Activated effector memory CD4-positive, alpha-beta T cell treated with Interleukin-2 at 50 U/mL for 16 hours (primary cell): ENCODE measurements at places on chromosomes 6 and 20.

- DNase-seq = no peak
Observed at GRCh38 chr20:53964067-53964466, 106.3 kb downstream of the BCAS1 start.

DNA sequence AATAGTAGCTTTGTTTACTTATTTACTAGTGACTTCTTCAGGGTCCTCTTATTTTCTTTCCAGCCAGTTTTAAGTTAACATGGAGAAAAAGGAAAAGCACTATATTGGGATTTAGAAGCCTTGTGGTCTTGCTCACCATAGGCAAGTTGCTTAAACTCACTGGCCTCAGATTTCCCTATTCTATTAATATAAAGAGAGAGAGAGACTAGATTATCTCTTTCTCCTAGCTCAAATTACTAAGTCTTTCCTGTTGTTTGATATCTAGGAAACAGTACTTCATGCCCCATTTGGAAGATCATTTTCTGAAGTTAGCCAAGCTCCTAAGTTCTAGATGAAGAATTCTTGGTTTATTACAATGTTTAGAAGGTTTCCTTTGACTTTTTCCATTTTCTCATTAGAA is 32.5 kb downstream of the CTNNBL1 start:
- no peak for DNase-seq

DNA sequence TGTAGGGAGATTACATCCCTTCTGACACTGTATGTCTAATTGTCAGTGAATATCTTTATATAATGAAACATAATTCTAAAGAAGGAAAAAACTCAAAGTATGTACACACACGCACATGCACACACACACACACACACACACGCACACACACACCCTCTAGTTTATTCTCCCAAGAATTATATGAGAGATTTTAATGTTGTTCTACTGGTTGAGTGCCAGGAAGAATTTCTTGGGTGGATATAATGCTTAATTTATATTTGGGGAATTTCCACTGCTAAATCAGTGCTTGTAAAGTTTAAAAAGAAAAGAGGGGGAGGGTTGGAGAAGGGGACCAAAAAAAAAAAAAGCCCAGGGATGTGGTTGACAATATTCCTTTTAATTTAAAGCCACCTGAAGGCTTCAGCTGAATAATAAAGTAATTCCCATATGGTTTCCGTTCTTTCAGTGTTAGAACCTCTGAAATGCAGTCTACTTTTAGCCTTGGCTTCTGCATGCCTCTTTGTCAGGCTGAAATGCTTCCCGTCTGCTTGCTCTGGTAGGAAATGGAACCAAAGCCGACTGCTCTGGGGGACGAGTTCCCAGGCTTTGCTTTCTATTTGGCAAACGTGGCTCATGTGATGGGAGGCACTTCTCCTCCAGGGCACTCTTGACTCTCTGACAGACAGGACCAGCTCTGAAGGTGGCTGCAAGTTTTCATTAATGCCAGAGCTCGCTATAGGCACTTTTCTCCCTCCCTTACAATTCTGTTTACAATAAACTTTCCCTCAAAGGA is 225.4 kb downstream of the PRL start:
- no peak for DNase-seq

DNA sequence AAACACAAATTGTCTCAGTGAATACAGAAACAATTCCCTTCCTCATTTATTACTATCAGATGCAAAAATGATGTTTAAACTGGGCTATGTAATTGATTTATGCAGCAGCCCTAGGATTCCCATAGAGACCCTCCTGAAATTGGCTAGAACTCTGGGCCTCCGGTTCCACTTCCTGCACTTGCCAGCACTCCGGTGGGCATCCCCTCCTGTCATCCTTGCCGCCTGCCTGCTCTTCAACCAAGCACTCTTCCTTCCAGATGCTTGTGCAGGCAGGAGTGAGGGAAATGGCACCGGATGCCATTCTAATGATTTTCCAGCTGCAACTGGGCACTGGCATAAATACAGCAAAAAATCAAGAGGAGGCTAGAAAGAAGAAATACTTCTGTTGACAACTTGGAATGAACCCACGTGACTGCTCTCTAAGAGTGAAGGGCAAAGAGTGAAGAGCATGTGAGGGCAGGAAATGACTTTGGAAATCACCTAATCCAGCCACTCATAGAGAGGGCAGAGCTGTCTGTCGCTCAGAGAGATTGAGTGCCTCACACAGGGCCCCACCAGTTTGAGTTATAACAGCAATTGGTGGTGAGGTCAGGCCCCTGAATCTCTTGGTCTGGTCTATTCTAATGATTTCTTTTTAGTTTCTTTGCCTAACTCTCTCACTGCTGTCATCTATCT is 3.7 kb upstream of the NEDD9 start:
- DNase-seq = peak; percentile 17

GRCh38 chr20:23410916-23411695 is 10.2 kb downstream of the NAPB start:
- DNase-seq = no peak

DNA sequence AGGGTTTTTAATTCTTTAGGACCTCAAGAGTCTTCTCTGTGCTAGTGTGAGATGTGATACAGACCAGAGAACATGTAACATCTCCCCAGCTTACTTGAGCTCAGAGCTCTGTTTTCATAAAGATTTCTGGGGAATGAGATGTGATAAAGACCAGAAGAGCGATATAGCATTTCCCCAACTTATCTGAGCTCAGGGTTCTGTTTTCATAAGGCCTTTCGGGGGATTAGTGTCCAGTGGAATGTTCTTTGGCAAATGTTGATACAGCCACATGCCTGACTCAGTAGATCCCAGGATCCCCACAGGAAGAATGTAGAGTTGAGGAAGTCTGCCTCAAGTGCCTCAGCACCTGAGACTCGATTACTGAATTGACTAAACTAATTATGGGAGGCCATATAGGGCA is 18.7 kb upstream of the TOP1 start:
- no peak for DNase-seq

GRCh38 chr6:108958900-108959770 is 110.9 kb downstream of the ARMC2 start:
- no peak for DNase-seq

DNA sequence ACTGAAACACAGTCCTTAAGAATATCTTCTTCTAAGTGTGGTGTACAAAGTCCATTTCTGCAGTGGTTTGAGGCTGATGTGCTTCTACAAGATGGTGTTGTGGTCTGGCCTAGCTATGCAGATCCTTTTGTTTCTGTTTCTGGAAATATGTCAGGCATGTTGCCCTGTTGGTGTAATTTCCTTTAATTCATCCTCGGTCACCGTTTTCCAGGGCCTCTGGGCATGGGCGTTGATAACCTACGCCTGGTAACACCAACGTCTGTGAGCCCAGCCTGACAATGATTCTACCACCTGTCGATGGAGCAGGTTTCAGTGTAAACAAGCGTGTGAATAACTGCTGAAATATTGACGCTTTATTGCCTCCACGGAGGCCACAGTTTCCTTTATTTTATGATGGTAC is 33.3 kb upstream of the AFDN start:
- no peak for DNase-seq

DNA sequence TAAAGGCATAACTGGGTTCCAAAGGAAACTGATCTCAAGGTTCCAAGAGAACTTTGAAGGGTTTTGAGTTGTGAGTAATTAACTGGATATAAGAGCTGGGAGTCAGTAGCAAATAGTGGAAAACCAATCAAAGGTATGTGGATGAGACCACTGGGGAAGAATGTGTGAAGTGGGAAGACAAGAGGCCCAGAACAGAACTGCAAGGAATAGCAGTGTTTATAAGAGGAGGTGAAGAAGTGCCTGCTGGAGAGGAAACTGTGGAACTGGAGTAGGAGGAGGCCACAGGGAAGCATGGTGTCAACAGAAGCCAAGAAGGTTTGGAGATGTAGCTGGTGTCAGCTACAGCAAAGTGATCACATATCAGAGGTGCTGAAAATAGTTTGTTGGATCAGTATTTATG is 18.7 kb upstream of the HDAC2 start:
- no peak for DNase-seq

DNA sequence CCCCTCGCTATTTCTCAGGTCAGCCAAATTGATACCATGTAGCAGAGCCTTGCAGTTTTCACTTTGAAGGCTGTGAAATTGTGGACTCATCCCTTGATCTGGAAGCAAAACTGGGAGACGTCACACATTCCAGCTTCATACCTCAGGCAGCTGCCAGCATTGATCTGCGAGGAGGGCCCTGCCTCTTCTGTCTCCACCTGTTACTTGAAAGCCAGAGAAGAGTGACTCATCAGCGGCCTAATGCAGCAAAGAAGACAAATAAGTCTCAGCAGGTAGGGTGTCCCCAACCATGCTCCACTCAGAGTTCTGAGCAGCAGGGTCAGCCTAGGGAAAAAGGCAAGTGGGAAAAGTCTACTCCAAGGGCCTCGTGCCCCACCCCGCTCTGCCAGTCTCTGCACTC is 69.4 kb upstream of the BMP2 start:
- no peak for DNase-seq

GRCh38 chr6:4606821-4607704 is 169.1 kb upstream of the CDYL start:
- DNase-seq = no peak

GRCh38 chr20:64155258-64156135 is 8.8 kb upstream of the MYT1 start:
- no peak for DNase-seq

DNA sequence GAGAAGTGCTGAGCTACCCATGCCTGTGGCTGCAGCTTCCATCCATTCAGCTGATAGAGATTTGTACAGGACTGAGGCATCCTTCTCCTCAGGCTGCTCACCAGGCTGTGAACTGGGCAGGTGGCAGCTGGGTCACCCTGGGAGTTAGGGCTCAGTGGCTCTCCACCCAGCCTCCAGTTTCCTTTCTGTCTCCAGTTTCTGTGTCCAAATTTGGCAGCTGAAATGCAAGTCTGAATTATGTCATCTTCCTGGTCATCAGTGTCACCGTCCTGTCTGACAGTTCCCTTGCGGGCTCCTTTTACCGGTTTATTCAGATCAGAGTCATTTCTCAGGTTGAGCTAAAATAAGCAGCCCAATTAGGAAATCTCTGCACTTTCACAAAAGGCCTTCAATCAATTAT is 93.3 kb downstream of the EDN1 start:
- no peak for DNase-seq

DNA sequence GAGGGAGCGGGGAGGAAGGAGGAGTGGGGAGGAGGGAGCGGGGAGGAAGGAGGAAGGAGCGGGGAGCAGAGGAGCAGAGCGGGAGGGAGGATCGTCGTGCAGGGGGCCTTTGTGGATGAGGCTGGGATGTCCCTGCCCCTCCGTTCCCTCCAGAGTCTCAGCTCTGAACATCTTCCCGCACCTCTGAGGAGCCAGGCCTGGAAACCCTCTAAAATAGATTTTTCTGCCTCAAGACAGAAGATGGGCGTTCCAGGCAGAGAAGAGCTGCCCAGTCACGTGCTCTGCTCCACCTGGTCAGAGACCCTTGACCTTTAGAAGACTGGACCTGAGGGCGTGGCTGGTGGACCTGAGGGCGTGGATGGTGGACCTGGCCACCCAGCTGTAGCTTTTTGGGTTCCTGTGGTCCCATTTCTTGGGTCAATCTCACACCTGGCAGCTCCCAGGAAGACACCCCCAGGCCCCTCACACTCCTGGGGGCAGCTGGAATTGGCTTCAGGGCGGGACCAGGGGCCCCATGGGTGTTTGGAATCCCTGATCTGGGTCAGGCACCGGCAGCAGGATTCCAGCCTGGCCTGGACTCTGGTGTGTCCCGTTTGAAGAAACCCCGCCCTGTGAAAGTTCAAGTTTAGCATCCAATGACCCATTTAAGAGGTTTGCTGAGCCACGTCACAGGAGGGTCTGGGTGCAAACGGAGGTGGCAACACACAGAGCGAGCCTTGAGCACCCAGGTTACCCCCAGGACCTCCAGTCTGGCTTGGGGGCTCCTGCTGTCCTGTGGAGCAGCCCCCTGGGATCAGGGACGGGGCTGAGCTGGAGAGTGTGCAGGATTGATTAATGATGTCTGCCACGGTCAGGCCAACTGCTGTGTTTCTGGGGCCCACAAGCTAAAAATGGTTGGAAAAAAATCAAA is 96.9 kb upstream of the BHLHE23 start:
- DNase-seq = no peak

DNA sequence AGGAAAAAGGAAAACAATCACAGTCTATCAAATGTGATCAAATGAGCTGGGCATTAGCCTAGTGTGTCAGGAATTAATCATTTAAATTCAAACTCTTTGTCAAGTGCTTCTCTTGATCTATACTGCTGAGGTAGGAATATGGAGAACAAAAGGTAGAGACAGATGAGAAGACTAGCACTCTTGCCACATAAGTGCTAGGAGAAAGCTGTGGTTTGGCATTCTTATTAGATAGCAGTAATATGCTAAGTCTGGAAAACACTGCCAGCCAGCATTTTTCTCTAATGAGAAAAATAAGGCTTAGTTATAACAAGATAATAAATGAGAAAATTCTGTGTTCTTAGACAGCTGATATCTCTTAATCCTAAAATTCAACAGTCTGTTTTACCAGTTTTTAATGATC is 38.9 kb downstream of the ORC3 start:
- no peak for DNase-seq

DNA sequence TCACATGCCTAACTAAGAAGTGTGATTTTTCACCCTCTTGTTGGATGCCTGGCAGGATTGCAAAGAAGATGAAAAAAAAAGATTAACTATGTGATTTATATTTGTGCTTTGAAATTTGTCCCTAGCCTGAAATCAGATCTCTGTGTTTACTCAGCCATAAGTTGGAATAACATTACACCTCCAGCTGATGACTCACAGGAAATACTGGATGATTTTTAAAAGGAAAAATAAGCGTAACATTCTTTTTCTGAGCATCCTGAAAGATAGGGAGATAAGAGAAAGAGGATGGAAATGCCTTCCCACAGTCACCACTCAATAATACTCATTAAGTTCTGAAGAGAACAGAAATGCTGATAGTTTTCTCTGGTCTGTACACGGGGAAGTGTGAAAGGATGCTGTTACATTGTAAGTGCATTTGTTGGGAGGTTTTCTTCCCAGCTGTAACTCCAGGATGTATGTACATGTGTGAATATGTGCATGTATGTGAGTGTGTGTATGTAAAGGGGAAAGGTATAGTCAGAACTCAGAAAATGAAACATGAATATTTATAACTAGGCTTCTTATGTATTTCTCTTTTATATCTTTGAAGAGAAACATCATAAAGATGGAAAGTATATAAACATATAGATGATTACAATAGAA is 37.4 kb upstream of the RIPPLY2 start:
- no peak for DNase-seq

GRCh38 chr6:137683916-137684315 is 183.1 kb upstream of the TNFAIP3 start:
- no peak for DNase-seq

GRCh38 chr20:34506480-34506879 is 9.7 kb upstream of the DYNLRB1 start:
- no peak for DNase-seq

DNA sequence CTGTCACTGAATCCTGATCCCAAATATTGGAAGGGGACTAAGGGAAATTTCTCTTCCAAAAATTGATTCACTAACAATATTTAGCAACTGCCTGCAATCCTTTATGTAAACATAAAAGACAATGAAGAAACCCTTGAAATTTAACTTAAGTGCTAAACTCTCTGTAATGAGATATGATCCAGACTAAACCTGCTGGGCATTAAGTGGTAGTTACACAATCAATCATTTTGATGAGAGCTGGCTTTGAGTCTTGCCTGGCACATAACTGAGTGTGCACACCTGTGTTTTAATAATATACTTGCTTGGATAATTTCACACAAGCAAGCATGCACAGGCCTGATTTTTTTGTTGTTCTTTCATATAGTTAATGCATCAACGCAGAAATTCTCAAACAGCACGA is 9.8 kb upstream of the ZFP64 start:
- no peak for DNase-seq
